ENCODE measurements at places on chromosomes 12 and 14.

DNA sequence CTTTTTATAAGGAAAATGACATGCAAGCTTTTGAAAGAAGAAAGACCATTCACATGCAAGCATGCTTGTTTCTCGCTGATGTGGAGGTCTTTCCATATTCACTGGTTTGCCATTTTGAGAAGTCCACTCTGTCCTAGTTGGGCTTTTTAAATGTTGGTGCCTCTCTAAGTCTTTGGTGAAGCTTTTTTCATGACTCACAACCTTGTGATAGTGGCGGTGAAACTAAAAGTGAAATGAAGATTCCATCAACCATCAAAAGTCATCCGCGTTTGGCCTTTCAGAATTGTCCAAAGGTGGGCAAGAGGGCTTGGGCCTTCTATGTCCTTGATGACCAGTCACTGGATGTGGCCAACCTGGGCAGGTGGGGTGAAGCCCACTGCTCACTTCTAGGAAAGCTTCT, 4.3 kb downstream of the LRRC74A start:
- DNase-seq, result no peak

- peak; percentile 50 for DNase-seq
Observed at GRCh38 chr12:57069523-57069922, 9.1 kb downstream of the NEMP1 start.

DNA sequence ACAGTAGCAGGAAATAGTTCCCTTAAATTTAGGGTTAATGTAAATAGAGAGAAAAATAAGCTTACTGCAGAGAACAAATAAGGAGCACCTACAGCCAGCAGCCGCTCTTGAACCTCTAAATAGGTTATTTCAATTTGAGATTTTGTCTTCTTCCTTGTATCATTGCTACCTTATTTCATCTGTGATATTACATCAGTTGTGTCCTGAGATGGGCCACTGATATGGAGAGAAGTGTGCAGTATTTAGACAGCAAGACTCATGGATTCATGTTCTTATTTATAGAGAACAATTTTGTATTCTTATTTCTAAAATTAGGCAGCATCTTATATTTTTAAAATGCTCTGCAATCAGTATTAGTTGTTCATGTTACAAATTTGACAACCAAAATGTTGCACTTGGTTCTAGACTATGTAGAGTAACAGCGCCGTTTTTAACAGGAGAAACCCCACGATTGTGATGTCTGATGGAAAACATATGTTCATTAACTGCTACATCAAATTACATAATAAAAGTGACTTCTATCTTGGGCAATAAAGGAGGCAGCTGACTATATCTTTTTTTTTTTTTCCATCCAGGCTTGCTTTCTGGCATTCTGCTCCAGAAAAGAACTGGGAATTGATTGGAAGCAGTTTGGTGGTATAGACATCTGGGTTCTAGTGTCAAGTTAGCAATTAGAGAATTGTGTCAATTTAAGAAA, 117.9 kb downstream of the CAND1 start:
- DNase-seq, result no peak

DNA sequence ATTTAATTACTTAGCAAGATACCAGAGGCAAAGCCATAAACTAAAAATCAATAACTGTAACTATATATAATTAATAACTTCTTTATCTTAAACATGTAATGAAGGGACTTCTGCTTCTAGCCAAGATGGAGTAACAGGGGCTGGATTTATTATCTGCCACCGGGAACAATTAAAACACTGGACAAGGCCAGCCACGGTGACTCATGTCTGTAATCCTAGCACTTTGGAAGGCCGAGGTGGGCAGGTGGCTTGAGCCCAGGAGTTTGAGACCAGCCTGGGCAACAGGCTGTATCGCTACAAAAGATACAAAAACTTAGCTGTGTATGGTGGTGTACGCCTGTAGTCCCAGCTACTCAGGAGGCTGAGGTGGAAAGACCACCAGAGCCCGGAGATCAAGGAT, 113.6 kb downstream of the TAOK3 start:
- DNase-seq, result no peak

DNA sequence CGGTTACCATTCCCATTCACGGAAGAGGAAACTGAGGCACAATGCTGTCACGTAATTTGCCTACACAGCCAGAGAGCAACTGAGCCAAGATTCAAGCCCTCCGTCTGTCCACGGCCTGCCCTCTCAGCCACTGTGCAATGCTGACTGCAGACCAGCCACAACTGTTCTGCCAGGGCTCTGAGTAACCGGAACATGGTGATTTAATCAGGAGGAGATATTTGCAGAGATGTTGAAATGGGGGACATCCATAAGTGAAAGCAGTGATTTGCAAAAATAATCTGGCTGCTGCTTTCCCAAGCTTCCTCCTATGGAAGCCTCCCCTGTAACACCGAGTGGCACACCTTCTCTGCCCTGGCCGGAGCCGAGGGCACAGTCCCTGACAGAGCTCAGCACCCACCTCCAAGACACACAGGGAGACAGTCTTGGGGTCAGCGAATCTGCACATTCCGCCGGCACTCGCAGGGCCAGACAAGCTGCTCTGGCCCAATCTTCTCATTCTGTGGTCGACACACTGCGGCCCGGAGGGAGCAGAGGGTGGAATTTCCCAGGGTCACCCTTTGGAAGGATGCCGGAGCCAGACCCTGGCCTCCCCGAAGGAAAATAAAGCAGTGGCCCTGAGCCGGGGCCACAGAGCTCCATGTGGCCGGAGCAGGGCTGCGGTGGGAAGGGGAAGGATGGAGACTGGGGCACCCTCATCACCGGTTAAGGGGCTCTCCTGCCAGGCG, 158.2 kb upstream of the DIO3 start:
- DNase-seq, result no peak

GRCh38 chr12:3437986-3438385, 53.0 kb upstream of the PRMT8 start:
- DNase-seq, result no peak

GRCh38 chr12:64469455-64470142, 17.7 kb downstream of the TBK1 start:
- no peak for DNase-seq

DNA sequence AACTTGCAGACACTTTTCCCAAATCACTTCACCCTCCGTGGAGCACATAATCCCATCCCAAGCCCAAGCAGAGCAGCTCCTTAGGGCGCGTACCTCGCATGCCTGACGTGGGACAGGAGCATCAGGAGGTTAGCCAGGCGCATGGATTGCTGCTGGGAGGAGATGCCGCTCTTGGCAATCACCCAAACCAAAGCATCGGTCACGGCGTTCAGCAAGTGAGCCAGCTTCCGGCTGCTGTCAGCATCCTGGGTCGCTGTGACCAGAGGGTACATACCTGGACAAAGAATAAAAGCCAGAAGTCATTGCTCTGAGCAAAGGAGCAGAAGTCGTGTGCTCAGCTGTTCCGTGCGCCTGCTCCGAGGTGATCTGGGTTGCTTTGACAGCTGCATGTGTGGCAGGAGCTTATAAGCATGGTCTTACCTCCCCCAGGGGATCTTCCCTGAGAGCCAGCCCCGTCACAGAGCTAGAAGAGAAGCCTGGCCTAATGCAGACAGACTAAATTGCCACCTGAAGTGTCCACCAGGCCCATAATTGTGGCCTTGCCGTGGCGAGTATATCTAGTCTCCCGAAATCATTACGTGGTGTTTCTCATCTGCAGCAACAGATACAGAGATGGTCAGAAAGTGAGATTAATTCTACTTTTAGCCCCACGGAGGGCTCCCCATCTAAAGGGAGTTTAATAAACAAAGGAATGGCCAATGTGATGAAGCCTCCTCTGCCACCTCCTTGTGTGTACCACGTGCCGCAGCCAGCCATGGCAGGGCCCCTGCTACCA, 59.1 kb downstream of the ESR2 start:
- DNase-seq, result peak; percentile 3

- DNase-seq, result peak; percentile 88
Observed at GRCh38 chr14:25570483-25570882, 520.5 kb upstream of the STXBP6 start.

GRCh38 chr12:5348057-5348456, 83.9 kb upstream of the NTF3 start:
- DNase-seq, result no peak

All from NCI-H1092 treated with DMSO at 0.1 percent for 48 hours (cell line).